ENCODE measurements at places on chromosomes 4 and X.

GRCh38 chr4:70315928-70316327 lies 18.9 kb upstream of the CABS1 start:
- DNase-seq = peak; percentile 18

DNA sequence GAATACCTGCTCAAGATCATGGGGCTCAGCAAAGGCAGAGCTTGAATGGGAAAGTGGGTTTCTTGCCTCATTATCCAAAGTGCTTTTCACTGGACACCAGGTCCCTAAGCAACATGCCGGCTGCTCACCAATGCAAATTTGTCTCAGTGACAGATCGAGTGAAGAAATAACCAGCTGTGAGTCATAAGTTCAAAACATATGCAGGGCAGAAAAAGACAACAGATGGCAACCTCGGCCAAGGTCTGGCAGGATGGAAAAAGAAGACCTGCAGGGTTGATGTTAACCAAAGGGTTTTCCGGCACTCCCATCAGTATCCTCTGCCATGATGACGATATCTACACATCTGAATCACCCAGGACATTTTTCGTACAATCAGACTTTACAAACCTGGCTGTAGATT lies 124.1 kb downstream of the AFAP1 start:
- DNase-seq = no peak

- peak; percentile 18 for DNase-seq
Observed at GRCh38 chr4:184280137-184280536, 62.5 kb upstream of the ENPP6 start.

GRCh38 chrX:135384161-135384836 lies 37.4 kb upstream of the SMIM10L2A start:
- DNase-seq = no peak

- no peak for DNase-seq
Observed at GRCh38 chrX:11329021-11329420, 35.8 kb downstream of the AMELX start.

GRCh38 chrX:18422886-18423285 lies 2.5 kb upstream of the CDKL5 start:
- DNase-seq = no peak

GRCh38 chrX:22559506-22559905 lies 286.8 kb downstream of the CBLL2 start:
- no peak for DNase-seq

- DNase-seq = no peak
Observed at GRCh38 chr4:8254076-8254475, 15.5 kb upstream of the HTRA3 start.

DNA sequence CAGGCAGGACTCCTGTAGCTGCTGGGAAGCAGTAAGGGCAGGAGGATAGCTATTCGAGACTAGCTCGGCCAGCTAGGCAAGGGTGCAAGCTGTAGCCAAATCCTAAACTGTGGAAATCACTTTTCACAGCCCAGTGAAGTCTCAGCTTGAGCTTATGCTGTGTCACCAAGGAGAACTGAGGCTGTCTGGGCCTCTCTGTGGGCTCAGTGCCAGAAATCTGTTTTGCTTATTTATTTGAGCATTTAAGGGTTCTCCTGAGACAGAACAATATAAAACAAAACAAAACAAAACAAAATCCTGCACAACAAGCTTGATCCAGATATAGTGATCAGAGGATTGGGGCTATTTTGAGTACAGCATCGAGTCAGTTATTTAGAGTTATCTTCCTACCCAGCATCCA lies 97.5 kb downstream of the FANCB start:
- DNase-seq = no peak

- peak; percentile 85 for DNase-seq
Observed at GRCh38 chrX:24479924-24480323, 14.8 kb downstream of the PDK3 start.

DNA sequence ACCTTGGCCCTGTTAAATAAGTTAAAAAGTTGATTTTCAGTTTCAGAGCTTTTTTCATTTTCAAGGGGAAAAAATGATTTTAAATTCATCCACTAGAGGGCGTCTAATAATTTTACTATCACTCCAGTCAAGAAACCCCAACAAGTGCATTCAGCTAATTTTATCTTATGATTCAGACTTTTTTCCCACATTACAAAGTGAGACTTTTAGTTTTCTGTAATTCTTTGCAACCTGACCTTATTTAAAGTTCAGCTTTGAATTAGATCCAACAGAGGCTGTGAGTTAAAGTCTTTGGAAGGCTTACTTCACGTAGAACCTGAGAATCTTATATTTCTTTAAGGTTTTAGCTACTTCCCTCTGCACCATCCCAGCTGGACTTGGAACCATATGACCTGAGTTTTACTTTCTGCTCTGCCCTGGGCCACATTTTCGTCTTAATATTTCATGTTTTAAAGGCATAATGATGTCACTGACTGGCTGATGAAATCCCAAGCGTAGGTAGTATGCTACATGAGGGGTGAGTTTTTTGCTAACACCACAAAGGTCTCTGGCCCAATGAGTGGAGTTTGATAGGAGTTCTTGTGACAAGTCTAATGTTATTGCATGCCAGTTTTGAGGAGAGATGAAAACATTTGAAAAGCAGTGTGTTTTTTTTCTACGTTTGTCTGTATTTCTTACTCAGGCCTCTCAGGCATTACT lies 7.2 kb downstream of the GNRHR start:
- peak; percentile 85 for DNase-seq

DNA sequence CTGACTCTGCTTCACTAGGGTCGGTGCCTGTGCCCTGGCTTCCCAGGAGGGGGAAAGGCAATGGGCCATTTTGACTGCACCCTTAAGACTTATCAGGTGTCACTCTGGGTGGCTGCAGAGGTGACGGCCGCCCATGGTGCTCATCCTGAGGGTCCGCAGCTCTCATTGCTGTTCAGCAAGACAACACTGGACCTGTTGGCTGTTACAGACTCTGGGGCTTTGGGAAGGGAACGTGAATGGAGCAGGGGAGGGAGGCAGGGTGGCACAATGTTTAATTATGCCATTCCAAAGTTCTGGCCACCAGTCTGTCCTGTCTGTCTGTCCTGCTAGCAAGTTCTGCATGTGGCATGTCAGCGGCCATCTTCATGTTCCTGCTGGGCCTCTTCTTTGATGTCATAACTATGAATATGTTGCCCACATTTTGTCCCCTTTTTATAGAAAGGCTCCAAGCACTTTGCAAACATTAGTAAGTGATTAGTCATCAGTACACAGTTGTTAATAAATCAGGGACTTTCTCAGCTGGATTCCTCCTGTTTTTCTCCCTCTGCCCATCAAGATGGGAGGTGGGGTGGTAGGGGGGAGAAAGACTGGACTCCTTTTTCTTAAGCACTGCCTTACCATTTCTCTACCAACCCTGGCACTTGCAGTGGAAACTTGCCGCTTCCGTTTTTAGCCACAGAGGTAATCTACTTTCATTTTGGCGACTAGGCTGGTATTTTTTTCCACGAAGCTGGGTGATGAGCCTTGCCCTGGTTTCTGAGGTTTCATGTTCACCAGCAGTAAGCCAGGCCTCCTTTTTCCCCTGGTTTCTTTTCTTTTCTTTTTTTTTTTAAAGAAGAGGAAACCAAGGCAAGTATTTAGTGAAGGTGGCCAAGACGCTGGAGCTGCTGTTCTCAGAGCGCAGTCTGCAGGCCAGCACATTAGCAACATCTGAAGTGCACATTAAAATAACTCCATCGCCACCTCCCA lies 88.6 kb upstream of the TRIM2 start:
- DNase-seq = peak; percentile 69

- peak; percentile 85 for DNase-seq
Observed at GRCh38 chrX:110036162-110037033, 33.5 kb downstream of the TMEM164 start.

GRCh38 chrX:17567187-17567586 lies 170.1 kb upstream of the SCML1 start:
- DNase-seq = no peak

GRCh38 chr4:5843573-5844530 lies 49.0 kb downstream of the CRMP1 start:
- peak; percentile 1 for DNase-seq

GRCh38 chrX:107674480-107675364 lies 46.4 kb downstream of the PRPS1 start:
- peak; percentile 84 for DNase-seq

DNA sequence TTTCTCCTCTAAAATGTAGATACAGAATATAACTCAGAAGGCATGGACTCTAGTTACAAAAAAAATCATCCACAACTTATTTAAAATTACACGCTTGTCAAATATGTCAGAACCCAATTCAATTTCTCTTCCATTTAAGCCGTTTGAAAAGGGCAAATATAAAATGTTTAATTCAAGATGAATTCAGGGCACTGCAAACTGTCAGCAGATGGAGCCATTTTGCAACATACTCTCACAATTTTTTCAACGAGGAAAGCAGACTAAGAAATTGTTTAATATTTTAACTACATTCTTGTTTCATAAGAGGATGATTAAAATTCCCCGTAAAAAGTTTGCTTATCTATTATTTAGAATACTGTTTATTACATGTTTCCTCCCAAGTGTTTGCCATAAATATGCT lies 321.3 kb upstream of the CPXCR1 start:
- DNase-seq = peak; percentile 19

- no peak for DNase-seq
Observed at GRCh38 chrX:125289209-125289608, 30.5 kb upstream of the TEX13C start.

- DNase-seq = peak; percentile 23
Observed at GRCh38 chr4:165331359-165331758, 3.9 kb downstream of the MSMO1 start.

- DNase-seq = no peak
Observed at GRCh38 chr4:93825551-93826216, 2.9 kb upstream of the ATOH1 start.

- no peak for DNase-seq
Observed at GRCh38 chr4:15610855-15611254, 44.3 kb downstream of the FBXL5 start.

DNA sequence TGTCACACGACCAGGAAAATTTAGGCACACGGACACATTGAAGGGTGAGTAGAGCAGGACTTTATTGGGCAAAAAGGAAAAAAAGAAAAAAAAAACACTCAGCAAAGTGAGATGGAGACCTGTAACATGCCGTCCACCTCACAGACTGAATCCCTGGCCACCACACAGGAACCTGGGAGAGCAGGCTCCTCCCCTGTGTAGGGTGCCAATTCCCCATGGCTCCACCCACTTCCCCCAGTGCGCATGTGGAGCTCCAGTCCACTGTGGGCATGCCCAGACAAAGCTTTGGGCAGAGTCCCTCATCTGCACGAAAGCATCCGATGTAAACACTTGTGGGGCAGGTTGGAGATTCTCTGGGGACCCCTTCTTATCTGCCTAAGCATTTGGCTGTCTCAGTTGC lies 23.6 kb upstream of the CBR4 start:
- peak; percentile 18 for DNase-seq

DNA sequence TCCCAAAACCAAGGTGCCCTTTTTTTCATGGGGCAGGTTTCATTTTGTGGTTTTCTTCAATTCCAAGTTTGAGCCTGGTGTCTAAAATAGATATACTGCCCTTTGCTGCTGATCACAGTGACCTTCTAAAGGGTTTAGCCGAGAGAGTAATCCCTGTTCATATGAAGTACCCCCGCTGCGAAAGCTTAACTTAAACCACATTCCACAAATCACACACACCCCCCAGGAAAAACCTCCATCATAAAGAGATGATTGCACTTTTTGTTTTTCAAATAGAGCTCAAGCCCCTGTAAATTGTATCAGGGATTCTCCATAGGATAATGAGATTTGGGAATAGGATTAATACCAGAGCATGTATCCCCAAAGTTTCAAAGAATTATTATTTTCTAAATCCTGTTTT lies 90.8 kb downstream of the USP46 start:
- DNase-seq = no peak

DNA sequence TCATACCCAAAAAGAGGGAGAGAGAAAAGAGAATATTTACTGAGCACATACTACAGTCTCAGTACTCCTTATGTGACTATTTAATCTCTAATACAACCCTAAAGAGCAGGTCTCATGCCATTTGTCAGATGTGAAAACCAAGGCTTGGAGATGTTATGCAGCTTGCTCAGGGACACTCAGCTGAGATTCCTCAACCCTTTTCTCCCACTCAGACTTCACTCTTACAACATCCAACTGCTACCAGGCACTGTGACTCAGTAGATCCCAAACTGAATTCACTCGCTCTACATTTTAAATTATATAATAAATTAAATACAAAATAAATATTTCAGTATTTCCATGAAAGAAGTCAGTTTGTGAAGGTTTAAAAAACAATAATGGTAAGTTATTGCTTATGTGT lies 53.7 kb downstream of the TSPAN5 start:
- DNase-seq = no peak

DNA sequence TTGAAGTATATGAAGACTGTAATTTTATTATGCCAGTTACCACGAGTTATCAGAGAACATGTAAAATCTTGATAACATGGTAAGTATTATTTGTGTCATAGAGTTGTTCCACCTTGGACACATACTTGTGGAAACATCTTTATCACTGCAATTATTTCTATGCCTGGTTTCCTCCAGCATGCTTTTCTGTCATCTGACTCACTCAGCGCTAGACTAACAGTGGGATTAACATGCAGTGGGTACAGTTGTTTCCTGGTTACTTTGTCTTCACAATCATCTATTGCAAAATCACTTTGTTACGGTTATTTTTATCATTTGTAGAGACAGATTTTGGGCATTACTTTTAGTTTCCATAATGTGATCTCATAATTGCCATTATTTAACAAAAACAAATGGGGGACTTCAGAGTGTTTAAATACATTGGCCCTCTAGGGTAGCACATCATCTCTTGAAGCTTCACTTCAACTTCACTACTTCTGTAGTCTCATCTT lies at the start of gene STATH:
Gene STATH (plus strand): TSS at position 441 of the 491 bp plus-strand sequence. CDS start 2,472 bp downstream, outside the sequence.
- no peak for DNase-seq

GRCh38 chr4:89221167-89221867 lies 86.3 kb downstream of the GPRIN3 start:
- DNase-seq = peak; percentile 81

DNA sequence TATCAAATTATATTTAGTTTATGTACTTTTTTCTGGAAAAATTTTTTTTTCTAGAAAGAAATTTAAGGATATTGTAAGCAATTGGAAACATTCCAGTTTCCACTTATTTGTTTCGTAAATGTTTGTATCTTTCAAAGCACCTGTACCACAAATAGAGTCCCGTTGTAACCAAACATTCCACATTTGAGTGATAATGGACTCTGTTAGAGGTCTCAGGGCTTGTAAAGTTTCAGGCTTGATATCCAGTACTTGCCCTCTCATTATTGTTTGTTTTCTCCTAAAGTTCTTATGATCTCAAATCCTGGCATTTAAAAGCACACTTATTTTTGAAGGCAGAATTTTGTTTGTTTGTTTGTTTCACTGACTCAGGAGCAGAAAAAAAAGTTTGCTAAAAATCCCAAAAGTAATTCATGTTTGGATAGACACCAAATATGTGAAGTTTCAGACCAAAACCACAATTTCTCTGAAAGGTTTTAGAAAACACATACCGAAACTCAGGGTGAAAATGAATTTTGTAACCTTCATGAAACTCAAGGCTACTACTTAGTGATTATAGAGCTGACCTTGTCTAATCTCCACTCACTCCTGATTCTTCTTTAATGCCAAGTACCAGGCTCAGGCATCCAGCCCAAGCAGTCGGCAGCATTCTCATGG lies 5.7 kb upstream of the TMEM192 start:
- DNase-seq = no peak

GRCh38 chr4:7874838-7875237 lies 64.8 kb downstream of the AFAP1 start:
- no peak for DNase-seq

Data from OCI-M1 (cell line).